ENCODE measurements at places on chromosomes 12 and 14.

GRCh38 chr12:130932061-130932930 is 21.4 kb upstream of the ADGRD1 start:
- no peak for DNase-seq

GRCh38 chr12:27787559-27787958 is 7.5 kb upstream of the MANSC4 start:
- no peak for DNase-seq

GRCh38 chr12:120721866-120722265 is 3.8 kb upstream of the ACADS start:
- no peak for DNase-seq

DNA sequence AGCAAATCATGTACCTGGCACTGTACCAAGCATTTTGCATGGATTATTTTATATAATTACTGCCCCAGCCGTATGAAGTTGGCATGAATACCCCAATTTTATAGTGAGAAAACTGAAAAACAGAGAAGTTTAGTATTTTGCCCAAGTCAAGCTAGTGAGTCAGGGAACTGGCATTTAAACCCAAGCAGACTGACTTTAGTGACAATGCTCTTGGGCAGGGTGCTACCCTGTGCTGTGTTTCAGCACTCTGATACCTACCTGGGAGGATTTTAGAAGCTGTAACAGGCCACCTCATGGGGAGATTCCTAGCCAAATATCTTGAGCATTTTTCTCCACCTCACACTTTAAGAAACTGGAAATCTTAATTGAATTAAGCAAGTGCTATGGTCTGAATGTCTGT is 98.1 kb upstream of the MAX start:
- no peak for DNase-seq

- DNase-seq, result no peak
These were observed 16.7 kb upstream of the GARIN2 start for GRCh38 chr14:67172520-67172919.

GRCh38 chr14:61322799-61323290 is 1.5 kb downstream of the PRKCH start:
- DNase-seq, result no peak

DNA sequence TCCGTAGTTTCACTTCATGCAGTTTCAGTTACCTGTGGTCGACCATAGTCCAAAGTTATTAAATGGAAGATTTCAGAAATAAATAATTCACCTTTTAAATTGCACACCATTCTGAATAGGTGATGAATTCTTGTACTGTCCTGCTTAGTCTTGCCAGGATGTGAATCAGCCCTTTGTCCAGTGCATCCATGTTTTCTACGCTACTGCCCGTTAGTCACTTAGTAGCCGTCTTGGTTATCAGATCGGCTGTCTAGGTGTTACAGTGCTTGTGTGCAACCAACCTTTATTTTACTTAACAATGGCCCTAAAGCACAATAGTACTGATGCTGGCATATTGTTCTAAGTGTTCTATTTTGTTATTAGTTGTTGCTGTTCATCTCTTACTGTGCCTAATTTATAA is 146.7 kb downstream of the ACSS3 start:
- DNase-seq, result no peak

DNA sequence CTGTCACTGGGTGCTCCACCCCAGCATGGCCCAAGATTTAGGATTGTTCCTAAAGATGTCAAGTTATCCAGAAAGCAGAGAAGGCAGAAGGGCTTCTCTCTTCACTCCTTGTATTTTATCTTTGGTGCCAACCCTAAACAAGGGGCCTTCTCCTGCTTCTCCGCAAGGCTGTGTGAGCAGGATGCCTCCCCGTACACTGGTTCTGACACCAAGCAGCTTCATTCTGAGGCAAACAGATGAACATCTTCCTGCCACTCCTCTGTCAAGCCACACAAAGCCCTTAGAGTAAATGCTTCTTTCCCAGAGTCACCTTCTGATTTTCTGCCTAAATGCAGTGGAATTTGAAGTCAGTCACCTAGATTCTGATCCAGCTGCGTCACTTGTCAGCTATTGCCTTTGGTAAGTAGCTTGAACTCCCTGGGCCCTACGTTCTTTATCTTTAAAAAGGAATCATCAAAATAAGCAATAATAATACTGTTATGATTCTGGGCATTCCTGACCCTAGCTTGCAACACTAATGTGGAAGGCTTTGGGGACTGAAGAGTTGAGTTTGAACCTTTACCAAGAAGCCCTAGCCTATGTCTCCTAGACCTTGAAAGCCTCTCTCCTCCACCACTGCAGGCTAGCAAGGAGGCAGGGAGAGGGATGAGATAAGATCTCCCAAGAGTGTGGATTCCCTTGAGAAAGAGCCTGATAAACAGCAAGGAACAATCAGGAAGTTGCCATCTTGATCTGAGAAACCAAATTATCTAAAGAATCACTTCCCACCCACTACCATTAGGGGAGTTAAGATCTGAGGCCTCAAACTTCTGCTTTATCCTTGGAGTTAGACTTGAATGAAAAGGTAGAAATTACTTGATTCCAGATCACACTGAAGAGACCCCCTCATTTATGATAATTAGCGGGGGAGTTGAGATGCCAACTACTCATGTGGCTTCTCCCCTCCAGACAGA is 5.7 kb downstream of the KRT73 start:
- DNase-seq, result no peak

GRCh38 chr12:53211476-53212381 is 4.7 kb upstream of the ITGB7 start:
- DNase-seq, result no peak

DNA sequence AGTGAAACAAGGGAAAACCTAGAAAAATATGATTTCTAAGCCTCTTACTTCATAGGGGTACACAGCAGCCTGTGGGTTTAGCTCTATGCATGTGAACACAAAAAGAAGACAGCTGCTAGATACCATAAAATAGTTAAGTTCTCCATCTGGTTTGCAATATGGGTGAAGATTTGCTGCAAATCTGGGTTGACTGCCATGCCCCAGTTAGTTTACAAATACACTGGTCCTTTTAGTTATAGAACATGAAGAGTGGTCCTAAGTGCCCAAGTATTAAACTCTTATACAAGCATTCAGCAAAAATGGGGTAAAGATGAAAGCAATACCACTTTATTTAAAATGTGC is 176.1 kb downstream of the AEBP2 start:
- no peak for DNase-seq

DNA sequence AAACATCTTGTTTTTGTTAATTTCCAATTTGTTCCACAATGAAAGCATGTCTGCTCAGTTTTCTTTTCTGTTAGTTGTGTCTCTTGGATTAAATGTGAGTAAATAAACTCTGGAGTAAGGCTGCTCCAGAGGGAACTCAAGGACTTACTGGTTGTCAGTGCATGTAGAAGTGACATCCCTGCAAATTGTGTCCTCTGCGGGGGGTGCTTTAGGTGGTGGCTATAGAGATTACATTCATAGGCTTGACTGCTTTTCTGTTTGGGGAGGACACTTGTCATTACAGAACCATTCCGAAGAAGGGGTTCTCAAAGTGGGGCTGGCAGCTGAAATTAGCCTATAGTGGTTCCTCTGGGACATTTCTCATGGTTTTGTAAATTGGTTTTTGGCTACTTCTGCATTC is 8.8 kb downstream of the TMTC2 start:
- no peak for DNase-seq

- no peak for DNase-seq
These were observed 197.9 kb upstream of the NUDT4 start for GRCh38 chr12:93179792-93180191.

DNA sequence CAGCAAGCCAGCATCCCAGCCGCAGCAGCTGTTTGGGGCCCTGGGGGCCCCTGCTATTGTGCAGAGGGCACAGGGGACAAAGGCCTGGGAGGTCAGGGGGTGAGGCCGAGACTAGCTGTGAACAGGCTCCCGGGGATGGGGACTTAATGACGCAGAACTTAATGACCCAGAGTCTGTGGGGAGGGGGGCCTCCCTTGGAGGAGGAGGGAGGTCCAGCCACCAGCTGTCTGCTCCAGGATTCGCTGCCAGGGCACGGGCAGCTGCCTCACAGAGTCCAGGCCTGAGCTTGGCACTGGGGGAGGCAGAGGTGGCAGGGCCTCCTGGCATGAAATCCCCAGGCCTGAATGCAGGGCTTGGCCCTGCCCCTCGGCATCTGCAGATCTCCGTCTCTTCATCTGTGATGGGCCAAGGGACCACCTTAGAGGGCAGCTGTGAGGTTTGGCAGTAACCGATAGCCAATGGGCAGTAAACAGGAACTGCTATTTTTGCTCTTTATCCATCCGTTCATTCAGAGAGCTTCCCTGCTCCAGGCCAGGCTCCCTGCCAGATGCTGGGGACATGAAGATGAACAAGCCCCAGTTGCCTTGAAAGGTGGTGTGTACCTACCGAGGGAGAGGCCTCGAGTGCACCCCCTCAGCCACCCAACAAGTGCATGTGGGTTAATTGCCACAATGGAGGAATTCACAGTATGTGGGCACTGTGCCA is 6.7 kb downstream of the FAM222A start:
- no peak for DNase-seq

GRCh38 chr14:75196468-75196867 is 20.1 kb upstream of the TMED10 start:
- no peak for DNase-seq

GRCh38 chr14:81453166-81453766 is 53.1 kb upstream of the STON2 start:
- peak; percentile 14 for DNase-seq

- no peak for DNase-seq
These were observed 511.4 kb downstream of the PCNX1 start for GRCh38 chr14:71418532-71419245.

GRCh38 chr14:95043732-95044462 is 113.4 kb downstream of the DICER1 start:
- no peak for DNase-seq

DNA sequence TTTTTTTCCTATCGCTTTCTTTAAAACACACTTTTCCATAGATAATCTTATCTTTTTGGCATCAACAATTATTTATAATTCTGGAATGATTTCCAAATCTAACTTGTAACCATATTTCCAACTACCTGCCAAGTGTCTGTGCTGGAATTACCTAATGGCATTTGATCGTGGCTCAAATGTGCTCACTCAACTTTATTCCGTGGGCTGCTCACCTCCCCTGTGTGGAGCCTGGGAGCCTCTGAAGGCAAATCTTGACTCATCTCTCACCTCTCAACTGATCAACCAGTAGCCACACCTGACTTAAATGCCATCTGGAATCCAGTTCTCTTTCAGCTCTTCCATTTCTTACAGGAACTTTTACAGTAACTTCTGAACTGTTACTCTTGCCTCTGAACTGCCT is 608.6 kb downstream of the DIO2 start:
- DNase-seq, result no peak

DNA sequence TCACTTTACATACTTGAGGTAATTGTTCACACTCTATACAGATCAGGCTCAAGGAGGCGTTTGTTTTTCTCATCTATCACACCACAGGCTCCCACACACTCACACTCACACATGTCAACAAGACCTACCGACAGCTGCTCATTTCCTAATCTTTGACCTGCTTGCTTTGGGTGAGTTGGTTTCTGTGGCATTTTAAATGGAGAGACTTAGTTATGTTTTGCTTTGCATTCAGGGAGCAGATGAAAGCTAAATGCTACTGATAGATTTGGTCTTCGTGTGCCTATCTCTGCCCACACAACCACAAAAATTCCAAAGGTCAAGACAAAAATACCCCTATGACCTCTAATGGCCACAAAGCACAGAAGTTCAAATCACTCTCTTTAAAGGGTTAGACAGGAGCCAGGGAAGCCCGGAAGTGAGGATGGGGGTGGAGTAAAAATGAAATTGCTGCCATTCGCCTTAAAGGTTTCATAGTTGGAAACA is 203.5 kb upstream of the G2E3 start:
- DNase-seq, result no peak

DNA sequence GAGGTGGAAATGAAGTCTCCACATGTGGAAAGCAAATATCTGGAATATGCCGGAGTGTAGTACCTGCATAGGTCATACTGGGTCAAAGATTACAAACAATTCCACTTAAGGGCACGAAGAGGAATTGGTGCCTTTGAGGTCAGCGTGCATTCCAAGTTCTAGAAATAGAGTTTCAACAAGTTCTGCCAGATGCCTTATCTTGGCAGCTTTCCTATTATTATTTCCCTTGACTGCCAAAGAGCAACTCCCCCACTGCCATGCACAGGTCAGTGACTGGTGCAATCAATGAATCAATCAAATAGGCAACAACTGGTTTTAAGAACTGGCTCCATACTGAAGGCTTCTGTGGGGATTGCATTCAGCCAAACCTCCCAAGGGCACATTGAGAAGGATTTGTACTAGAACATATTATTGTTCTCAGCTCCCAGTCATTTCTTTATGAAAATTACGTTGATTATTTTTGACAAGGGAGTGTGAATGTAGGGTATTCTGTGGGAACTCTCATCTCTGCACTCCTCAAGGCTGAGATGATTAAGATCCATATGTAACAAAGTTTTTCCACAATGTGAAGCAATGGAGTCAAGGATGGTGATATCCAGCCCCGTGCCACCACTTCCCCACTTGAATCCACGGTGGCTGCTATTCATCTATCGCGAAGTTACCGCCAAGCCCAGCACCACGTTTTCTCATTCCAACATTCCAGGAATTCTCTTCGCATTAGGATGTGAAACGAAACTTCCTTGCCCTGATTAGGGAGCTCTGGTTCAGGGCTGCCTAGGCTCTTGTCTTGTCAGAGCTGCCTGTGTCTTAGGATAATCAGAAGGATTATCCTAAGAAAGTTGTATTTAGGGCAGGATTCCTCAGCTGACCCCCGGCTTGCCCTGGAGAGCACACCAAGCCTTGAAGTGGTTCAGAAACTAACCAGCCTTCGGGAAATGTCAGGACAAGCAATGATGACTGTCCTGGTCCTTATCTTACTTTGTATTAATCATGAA is 115.1 kb upstream of the PCED1B start:
- DNase-seq, result no peak

DNA sequence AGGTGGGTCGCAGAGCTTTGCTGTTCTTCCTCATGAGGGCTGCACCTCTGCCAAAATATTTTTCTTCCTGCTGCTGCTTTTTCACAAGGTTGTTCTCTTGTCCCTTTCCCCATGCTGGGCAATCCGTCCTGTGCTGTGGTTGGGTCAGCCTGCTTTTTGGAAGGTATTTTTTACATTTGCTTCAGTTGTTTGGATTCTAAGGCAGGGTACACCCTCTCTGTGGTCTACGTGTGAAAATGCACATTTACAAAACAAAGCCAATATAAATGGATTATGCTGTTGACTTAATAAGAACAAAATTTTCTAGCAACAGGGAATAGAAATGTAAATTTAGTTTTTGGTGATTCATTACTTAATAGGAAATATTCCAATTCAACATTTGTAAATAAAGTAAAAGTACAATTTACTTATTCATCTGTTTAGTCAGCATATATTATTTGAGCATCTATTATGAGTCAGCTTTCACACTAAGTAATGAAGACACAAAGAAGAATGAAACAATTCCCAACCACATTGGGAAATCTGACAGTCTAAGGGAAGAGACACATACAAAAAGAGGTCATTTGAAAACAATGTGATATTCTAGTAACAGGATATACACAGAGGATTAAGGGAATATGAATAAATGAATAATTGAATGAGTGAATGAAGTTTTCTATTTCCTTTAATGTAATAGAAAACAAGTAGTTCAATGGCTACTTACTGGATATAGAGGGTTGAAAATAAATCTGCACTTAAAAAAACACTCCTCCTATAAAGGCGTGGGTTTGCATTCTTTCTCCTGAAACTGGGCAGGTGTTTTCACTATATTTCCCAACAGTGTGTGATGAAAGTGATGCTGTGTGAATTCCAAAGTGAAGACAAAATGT is 94.6 kb upstream of the PRICKLE1 start:
- no peak for DNase-seq

GRCh38 chr12:55036326-55037115 is 16.7 kb downstream of the NEUROD4 start:
- no peak for DNase-seq
